Stimulated activated CD4-positive, alpha-beta T cell treated with anti-CD3 and anti-CD28 coated beads, Interleukin-12 subunit alpha, Interleukin-12 subunit beta, amount 100 ng/mL, for 24 hours (primary cell): ENCODE measurements at places on chromosomes 7 and 10.

- no peak for DNase-seq
These were observed 11.0 kb upstream of the ZNF107 start for GRCh38 chr7:64654796-64655548.

DNA sequence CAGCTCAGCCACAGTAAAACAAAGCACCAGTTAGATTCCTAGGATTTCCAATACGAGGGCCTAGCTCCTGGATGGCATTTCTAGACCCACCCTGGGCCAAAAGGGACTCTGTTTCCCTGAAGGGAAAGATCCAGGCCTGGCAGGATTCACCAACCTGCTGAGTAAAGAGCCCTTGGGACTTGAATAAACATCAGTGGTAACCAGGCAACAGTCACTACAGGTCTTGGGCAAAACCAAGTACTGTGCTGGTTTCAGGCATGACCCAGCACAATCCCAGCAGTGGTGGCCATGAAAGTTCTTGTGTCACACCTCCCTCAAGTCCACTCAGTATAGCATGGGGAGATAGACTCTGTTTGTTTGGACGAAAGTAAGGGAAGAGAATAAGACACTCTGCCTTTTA lies 31.0 kb upstream of the STARD3NL start:
- DNase-seq, result no peak

GRCh38 chr7:82715344-82715743 lies 271.8 kb upstream of the CACNA2D1 start:
- no peak for DNase-seq

DNA sequence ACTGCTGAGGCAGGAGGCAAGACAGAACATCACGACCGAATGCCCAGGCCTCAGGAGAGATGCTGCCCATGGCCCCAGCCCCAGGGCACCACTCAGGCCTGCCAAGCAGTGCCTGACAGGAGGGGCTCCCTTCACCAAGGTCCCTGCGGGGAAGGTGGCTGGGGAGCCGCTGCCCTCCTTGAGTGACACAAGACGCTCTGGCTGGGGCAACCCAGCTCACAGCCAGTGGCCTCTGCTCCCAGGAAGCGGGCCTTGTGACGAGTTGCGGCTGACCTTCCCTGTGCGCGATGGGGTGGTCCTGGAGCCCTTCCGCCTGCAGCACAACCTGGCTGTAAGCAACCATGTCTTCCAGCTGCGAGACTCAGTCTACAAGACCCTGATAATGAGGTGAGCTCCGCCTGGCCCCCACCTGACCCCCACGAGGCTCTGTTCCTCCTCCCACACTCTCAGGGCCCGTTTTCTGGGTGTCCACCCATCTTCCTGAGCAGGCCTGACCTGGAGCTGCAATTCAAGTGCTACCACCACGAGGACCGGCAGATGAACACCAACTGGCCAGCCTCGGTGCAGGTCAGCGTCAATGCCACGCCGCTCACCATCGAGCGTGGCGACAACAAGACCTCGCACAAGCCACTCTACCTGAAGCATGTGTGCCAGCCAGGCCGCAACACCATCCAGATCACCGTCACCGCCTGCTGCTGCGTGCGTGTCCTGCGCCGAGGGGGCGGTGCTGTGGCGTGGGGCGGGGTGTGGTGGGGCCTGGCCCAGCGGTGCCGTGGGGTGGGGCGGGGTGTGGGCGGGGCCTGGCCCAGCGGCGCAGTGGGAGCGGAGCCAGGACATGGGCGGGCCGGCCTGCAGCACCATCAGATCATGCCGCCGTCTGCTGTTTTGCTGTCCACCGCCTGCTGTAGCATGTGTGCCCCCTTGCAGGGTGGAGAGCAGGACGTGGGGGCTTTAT lies 12.8 kb downstream of the ZMIZ2 start:
- no peak for DNase-seq

GRCh38 chr10:16853201-16853600 lies 36.0 kb upstream of the RSU1 start:
- DNase-seq, result no peak

DNA sequence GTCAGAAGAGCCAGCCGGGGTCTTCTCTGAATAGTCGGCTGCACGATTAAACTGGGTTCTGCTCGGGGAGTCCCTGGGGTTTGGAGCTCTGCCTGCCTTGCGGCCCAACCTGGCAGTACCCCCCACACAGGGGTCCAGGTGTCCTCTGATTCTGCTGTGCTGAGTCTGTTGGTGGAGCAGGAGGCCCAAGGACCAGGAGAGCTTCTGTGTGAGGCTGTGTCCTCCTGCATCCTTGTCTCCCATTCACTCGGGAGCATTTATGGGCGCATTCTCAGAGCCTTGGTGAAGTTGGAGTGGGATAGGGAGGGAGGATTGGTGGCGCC lies 14.2 kb downstream of the INPP5A start:
- DNase-seq, result no peak

- no peak for DNase-seq
These were observed 100.5 kb upstream of the PPIF start for GRCh38 chr10:79246606-79247275.

GRCh38 chr7:2405601-2406345 lies 2.4 kb downstream of the CHST12 start:
- DNase-seq, result peak; percentile 62

- DNase-seq, result peak; percentile 34
These were observed 679 bp downstream of the LRRC20 start for GRCh38 chr10:70381471-70382421.

DNA sequence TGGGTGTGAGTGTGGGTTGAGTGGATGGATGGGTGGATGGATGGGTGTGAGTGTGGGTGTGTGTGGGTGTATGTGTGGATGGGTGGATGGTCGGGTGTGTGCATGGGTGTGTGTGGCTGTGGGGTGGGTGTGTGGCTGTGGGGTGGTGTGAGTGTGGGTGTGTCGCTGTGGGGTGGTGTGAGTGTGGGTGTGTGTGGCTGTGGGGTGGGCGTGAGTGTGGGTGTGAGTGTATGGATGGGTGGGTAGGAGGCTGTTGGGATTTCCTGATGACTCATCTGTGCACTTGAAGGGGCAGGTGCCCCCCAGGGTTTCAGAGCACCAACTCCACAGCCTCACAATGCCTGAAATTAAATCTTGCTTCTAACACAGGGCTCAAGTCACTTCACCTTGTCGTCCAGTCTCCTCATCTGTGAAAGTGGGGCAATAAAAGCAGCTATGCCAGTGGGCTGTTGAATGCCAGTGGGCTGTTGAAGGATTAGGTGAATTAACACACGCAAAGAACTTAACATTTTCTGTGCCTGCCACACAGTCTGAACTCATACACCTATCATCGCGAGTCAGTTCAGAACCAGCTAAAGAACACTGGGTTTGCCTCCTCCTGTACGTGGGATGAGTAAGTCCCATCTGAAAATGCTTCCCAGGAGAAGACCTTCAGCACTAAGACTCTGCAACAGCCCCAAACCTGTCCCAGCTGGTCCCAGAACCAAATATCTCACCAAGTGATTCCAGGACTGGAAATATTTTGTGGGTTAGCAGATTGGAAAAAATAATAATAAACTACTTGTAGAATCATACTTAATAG lies 32.0 kb downstream of the SFMBT2 start:
- no peak for DNase-seq

- DNase-seq, result no peak
These were observed 259.4 kb downstream of the PARD3 start for GRCh38 chr10:34555653-34556052.

DNA sequence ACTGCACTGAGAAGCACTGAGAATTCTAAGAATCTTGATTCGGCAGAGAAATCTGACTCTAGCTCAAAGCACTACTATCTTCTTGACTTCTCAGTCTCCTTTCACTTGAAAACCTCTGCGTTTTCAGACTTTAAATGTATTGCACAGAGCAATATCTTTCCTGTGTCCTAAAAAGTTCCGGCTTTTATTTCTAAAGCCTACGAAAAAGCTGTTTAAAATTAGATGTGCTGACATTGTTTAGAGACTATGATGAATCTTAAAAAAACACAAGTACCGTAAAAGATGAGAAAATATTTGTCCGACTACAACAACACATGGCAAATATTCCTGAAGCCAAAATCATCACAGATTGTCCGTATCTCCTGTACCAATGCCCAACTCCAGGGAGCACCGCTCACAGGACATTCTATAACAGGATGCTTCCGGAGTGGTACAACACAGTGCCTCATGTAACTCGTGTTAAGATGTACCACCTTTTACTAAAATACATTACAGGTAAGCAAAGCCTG lies 136.9 kb downstream of the CUBN start:
- DNase-seq, result no peak

DNA sequence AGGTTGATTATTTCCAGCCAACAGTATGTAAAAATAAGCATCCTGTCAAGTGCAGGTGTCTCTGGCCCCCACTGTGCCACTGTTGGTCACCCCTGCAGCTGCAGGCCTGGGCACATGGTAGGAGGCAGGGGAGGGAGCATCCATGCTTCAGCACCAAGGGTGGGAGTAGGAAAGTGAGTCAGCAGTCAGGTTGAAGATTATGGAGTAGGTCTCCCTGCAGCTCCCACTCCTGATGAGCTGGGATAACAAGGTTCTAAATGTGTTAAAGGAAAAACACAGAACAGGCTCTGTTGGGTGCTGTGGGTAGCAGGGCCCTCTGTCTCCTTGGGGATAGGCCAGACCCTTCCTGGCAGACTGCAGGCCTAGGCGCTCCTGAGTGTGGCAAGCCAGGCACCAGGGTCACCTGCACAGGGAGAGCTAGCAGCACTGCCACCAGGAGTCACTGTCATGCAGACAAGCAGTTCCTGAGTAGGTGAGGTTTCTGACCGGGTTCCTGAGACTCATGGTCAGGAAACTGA lies 59.3 kb downstream of the NUDCD3 start:
- DNase-seq, result no peak

DNA sequence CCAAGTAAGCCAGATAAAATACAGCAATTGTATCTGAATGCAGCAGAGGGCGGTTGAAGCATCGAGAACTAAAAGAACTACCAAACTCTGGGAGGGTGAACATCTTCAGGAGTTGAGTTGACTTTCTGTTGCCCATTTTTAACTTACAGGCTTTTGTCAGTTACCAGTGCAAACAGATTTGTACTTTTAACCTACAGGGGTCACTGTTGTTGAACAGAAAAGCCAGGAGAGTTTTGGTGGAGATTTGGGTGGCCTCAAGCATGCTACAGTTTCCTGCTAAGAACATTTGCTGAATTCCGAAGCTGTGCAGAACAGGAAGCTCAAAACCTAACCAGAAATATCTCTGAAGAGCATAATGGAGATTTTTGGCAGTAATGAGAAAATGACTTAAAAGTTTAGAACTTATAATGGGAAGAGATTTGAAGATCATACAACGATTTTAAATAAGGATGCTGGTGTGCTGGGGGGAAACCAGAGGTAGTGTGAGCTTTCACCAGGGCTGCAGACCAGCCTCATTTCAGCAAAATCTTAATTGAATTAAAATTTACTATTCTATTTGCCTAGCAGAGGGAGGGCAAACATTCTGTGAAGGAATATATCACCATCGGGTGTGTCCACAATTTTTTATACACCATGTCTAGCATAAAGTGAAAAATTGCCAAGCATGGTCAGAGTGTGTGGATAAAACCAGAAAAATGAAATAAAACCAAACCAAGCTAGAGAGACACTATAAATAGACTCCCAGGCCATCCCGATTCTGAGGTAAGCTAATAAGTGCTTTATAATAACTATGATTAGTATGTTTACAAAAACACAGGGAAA lies 208.6 kb upstream of the CCDC6 start:
- no peak for DNase-seq

- no peak for DNase-seq
These were observed 9.6 kb upstream of the AGR3 start for GRCh38 chr7:16891338-16891737.

- peak; percentile 63 for DNase-seq
These were observed 2.5 kb downstream of the LFNG start for GRCh38 chr7:2521952-2522591.

DNA sequence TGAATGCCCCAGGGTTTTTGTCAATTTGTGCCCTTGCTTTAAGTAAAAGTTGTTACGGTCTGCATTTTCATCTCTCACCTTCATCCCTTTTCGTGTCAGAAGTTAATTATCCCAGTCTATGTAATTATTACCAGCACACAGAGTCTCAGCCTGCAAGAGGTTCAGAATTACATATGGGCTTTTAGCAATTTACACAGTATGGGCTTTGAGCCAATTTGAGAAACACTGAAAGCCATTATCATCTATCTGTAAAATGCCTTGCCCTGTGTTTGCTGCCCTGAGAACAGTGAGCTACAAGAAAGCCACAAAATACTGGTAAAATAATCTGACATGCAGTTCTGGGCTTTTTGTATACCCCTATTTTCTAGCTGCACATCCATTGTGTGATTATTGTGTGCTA lies 125.6 kb upstream of the STEAP4 start:
- no peak for DNase-seq

DNA sequence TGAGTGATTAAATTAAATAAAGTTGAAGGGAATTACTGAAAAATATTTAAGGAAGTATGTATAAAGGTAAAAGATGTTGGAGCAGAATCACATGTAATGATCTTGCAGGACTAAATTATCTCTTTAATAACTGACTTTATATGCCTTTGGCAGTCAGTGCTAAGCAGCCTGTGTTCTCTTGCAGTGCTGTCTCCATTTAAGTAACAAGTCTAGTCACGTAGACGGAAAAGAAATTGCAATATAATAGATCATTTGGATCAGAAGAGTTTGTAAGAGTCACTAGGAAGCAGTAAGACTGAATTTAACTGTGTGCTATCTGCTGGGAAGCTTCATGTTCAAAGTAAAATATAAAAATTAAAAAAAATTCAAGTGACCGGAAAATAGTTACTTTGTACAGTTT lies 21.4 kb downstream of the BZW2 start:
- DNase-seq, result no peak

GRCh38 chr10:125213541-125214282 lies 53.3 kb upstream of the CTBP2 start:
- DNase-seq, result no peak

GRCh38 chr7:130234078-130234477 lies 26.4 kb downstream of the SSMEM1 start:
- no peak for DNase-seq

DNA sequence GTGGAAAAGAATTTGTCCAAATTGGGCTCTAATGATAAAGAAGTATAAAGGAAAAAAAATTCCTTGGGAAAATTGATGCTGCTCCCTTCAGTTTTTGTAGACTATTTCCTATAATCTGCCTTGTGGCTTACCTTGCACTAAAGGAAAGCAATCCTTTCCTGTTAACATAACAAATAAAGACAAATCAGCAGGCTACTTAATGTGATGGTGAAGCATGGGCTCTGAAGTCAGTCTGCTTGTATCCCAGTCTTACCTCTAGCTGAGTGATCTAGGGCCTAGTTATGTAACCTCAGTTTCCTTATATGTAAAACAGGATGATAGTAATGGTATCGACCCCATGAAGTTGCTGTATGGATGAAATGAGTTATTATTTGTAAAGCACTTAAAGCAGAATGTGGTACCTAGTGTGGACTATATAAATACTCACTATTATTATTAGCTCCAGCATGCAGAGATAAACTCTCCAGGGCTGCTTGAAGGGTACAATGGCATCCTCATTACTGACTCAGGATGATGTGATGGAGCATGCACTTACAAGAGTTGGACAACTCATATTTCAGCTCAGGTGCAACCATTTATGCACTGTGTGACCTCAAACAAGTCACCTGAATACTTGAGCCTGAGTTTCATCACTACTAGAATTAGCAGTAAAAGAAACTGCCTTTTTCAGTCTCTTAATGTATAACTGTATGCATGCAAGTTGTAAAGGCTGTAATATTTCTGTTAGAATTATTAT lies 156.1 kb downstream of the DKK1 start:
- DNase-seq, result no peak

DNA sequence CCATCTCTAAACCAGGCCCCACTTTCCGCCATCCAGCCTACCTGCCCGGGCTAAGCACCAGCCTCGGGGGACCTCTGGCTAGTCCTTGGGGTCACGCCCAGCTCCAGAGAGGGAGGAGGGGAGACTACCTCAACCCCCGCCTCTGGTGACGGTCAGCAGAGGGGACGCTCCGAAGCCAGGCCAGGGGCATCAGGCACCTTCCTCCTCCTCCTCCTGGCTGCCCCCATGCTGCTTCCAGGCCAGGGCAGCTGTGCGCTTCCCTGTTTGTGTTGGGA lies 4.0 kb upstream of the SMARCD3 start:
- no peak for DNase-seq
